CD8-positive, alpha-beta T cell (primary cell): ENCODE measurements at places on chromosomes 6 and 20.

- DNase-seq: no peak
These were observed 413.9 kb upstream of the JARID2 start for GRCh38 chr6:14831937-14832336.

GRCh38 chr20:4445784-4446183, 275.9 kb upstream of the PRND start:
- no peak for DNase-seq

DNA sequence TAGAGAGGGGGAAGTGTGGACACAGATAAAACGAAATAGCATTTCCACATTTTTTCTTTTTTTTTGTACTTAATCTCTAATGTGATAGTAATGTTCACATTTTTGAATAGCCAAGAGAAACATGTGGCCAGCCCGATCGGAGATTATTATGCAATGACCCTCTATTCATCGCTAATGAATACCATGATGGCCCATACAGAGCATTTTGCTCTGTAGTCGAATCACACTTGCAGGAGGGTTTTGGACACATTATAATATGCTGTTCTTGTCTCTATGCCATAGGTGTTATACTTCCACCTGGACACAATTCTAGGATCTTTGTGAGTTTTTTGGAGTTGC, 60.1 kb downstream of the MTHFD1L start:
- no peak for DNase-seq

DNA sequence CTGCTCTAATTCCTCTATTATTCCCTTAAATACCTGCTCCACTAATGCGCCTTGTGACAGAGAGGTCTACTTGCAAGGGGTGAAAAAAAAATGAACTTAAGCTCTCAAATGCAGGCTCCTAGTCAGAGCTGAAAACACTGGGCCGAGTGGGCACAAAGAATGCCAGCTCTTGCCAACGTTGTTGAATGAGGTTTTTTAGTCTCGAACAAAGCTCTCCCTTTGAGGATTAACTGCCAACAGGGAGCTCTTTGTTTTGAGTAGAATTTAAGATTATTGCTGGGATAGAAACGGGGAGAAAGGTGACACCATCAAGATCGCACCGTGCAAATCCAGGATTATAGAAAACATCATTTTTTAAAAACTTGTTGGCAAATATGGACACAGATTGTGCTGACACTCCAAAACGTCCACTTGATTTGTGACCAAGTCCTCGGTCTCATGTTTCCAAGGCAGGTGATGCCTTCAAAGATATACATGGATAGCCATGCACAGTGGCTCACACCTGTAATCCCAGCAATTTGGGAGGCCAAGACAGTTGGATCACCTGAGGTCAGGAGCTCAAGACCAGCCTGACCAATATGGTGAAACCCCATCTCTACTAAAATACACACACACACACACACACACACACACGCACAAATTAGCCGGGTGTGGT, 163.2 kb downstream of the BMP7 start:
- no peak for DNase-seq

- no peak for DNase-seq
These were observed 9.8 kb downstream of the FOXA2 start for GRCh38 chr20:22574545-22575086.

GRCh38 chr20:50373674-50374286, 136.4 kb upstream of the PTPN1 start:
- no peak for DNase-seq

- DNase-seq: no peak
These were observed 260.6 kb downstream of the EYA4 start for GRCh38 chr6:133501675-133502270.

DNA sequence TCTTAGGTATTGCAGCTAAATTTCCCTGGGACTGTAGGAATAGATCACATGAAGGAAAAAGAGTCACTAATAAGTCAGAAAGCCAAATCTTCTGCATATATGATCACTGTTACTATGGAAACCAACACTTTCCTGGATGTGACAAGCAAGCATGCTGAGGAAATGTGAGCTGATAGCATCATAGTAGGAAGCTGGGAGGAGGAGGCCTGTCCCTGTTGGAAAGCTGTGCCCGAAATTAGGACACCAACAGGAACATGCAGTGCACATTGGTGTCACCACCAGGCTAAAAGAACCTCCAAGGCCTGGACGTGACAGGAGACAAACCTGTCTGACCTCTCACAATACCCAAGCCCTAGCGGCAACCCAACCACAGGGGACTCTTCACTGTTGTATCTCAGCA, 181.9 kb upstream of the PCSK2 start:
- no peak for DNase-seq

GRCh38 chr6:137875606-137876005, 8.5 kb downstream of the TNFAIP3 start:
- DNase-seq: no peak

GRCh38 chr6:36852481-36853147, 13.4 kb upstream of the CPNE5 start:
- DNase-seq: no peak

DNA sequence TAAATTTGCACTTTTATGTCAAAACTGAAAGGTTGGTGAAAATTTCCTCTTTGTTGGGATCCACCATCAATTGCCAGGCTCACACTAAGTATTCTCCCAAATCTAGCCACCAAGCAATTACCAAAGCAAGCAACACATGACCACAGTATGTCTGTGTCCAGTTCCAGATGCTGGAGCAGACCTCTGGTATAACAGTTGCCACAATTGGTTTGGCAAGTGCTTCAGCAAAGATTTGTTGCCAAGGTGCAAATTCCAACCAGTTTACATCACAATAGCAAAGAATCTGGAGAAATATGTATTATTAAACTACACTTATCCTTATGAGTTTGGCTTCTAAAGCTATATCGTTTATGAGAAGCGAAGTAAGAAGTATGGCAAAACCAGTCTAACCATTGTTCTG, 6.4 kb downstream of the GTF2H5 start:
- DNase-seq: no peak
